ENCODE measurements at places on chromosomes 7 and 10.

DNA sequence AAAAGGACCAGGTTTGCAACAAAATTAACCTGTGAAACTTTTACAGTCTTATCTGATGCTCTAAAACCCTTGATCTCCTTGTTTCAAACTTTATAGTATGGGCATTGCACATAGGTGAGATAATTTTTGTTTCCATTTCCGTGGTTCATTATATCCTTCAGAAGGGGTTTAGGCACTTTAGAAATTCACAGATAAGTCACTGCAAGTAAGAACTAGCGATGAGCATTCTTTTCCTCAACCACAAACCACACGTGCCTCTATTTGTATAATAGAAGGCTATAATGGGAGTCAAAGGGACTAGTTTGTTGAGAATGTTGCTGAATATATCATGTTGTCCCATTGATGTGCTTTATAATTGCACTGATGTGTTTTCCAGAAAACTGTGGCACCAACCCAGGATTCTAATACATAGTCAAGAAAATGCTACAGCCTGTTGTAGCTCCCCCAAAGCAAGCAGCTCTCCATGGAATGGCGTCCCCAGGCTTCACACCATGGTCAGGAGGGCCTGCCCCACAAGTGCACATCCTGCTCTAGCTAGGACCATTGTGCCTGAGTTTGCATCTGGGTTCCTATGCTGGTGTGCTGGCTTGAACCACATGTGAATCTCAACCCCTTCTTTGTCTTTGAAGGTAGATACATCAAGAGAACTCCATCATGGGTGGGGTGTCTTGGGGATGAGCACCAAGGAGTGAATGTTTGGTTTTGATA, 14.0 kb upstream of the ATXN7L1 start:
- no peak for DNase-seq

- DNase-seq, result no peak
These were observed 6.9 kb downstream of the CISD1 start for GRCh38 chr10:58275908-58276307.

DNA sequence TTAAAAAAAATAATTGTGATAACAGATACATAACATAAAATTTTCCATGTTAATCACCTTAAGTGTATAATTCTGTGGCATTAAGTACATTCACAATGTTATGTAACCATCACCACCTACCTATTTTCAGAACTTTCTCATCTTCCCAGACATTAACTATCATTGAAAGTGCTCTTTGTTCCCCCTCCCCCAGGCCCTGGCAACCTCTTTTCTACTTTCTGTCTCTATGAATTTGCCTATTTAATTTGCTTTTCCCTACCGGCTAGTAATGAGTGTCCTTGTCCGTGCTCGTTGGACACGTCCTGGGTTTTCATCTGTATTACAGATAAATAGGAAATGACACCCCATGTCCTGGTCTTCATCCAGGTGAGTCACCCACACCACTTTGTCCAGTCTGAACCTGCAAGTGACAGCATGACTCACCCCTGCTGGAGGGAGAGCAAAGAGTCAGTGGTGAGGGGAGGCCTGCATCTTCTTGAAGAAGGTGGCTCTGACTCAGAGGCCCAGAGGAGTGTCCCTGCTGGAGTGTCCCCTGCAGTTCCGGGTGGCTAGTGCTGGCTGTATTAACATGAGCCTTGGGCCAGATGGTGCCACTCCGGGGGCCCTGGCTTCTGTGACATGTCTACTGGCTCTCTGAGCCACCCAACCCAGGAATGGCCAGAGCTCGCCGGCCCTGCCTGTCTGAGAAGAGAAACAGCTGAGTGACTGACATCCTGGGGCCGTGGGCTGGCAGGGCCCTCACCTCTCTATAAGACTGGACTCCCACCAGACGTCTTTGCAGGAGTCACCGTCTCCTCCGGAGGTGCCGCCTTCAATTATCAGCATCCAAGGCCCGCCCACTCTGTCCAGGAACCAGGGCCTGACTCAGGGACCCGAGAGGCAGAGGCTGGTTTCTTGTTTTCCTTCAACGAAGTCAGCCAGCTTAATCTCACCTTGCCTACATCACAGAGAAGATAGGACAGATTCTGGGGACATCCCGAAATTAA, 503.2 kb upstream of the MKI67 start:
- DNase-seq, result no peak

GRCh38 chr7:12930534-12930933, 243.1 kb downstream of the ARL4A start:
- no peak for DNase-seq

GRCh38 chr7:94179466-94179865, 175.3 kb upstream of the BET1 start:
- no peak for DNase-seq

DNA sequence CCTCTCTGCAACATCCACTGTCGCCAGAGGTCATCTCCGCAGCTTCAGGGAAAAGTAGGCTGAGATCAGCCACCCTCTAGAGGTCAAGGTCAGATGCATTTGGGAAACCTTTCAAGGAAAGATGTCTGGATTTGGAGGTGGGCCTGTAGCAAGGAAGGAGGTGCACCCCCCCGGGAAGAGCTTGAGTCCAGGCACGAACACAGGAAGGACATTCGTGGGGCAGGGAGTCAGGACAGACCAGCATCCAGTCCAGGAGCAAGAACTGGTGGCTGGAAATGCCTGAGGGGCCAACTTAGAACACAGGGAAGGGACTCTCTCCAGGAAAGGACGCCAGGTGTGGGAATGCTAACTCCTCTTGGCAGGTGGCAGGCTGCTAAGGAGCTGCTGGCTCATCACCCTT, 614.1 kb upstream of the MGMT start:
- no peak for DNase-seq

GRCh38 chr7:5457245-5457735, 33.7 kb upstream of the TNRC18 start:
- no peak for DNase-seq

DNA sequence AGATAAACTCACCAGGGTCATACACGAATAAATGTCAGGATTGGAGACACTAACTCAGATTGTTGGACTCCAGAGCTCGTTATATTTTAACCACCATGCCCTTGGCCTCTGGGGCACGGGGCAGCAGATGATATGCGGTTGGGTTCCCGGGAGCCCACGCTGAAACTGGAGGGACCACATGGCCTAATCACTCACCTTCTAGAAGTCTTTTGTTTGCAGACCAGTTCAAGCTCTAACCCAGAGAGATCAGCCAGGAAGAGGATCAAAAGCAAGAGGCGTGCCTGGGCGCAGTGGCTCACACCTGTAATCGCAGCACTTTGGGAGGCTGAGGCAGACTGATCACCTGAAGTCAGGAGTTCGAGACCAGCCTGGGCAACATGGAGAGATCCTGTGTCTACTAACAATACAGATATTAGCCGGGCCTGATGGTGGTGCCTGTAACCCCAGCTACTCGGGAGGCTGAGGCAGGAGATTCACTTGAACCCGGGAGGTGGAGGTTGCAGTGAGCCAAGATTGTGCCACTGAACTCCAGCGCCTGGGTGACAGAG, 42.6 kb upstream of the ECHDC3 start:
- DNase-seq, result no peak

- DNase-seq, result no peak
These were observed 219.7 kb upstream of the PRSS1 start for GRCh38 chr7:142529591-142529990.

DNA sequence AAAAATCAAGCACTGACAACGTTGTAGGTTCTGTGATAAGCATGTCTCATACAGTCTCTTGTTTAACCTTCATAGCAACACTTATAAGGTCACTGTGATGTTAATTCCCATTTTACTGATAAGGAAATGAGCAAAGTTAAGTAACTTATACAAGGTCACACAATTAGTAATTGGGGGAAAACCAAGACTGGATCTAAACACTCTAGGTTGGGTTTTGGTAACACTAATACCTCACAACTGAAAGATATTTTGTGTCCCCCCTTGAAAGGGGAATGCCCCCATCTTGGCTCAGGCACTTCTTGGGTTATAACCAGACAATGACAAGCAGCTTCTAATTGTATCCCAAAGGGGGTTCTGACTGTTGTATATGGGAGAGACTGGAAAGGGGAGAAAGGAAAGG, 36.0 kb upstream of the ABCB4 start:
- DNase-seq, result no peak

DNA sequence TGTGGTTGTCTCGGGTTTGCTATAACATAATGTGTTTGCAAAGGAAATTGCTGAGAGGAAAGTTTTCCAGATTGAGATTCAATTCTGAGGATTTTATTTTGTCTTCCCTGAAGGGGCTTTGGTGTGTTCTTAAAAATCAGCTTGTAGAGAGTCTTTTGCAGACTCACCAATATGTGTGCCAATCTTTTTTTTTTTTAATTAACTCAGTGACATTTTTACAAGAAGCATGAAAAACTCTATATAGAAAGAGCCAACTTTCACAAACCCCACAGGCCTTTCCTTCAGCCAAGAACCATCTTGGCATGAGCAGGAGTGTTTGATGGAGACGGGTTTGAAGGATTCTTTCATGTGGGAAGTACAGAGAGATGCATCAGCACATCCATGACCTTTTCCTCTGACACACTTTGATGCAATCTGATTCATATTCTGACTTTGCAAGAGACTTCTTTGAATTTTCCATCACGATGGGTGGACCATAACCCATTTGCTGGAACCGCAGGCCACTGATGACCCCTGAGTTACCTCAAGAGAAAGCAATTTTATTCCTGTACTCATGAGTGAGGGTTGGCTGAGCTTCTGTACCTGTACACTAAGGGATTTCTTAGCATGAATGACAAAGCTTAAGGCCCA, 892.6 kb downstream of the XPNPEP1 start:
- no peak for DNase-seq

- no peak for DNase-seq
These were observed 2.6 kb downstream of the MUC12 start for GRCh38 chr7:100972002-100972347.

DNA sequence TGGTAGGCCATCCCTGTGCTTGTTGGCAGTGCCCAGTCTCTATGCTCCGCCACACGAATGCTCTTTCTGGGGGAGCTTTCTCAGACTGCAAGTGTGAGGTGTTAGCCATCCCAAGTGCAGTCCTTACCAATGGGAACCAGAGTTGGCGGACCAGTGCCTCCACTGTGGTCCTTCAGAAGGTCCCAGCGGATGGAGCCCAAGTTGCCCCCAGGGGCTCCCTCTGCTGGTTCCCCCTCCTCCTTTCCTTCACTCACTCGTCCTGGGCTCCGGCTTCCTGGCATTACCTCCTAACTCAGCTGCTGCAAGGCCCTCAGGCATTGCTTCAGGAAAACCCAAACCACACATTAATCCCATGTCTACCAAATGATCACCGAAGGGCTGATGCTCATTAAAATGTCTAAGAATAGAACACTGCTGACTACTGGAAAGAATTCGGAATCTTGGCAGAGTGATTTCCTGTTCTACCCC, 139.8 kb downstream of the CUBN start:
- no peak for DNase-seq

- DNase-seq, result no peak
These were observed 676.4 kb upstream of the ANKRD30A start for GRCh38 chr10:36448760-36449691.

- no peak for DNase-seq
These were observed 49.0 kb downstream of the WNT2 start for GRCh38 chr7:117273814-117274225.

DNA sequence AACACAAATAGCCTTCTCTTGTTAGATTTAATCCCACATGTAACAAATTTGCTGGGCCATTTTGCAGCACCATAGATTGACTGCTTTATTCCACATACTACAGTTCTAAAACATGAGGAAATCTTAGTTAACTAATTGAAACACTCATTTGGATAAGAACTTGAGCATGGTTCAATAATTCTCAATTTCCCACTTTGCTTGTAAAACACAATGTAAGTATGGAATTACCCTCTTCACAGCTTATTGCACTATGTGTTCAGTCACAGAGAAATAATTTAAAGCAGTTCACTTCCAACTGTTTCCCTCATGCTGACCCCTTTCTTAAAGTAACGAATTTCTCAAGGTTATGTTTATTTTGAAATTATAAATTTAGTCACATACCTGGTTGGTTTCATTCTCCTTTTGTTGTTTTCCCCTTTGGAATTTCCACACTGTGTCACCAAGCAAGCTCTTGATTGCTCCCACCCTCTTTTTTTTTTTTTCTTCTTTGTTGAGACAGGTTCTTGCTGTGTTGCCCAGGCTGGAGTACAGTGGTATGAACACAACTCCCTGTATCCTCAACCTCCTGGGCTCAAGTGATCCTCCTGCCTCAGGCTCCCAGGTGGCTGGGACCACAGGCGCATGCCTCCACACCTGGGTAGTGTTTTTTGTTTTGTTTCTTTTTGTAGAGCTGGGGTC, 425.4 kb downstream of the EXOC4 start:
- no peak for DNase-seq

DNA sequence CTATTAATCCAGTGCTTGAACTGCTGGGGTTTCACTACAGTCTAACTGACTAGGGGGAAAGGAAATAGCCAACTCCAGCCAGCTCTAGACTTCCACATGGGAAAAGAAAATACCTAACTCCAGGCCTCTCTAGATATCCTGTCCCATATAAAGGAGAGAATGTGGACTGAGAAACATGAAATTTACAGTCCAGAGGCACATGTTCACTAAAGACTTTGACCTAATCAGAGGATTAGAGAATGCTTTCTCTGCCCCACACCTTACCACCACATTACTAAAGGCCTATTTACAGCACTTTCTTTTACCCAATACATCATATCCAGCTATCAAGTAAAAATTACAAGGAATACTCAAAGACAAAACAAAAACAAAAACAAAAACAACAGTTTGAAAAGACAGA, 164.2 kb downstream of the PCLO start:
- no peak for DNase-seq

DNA sequence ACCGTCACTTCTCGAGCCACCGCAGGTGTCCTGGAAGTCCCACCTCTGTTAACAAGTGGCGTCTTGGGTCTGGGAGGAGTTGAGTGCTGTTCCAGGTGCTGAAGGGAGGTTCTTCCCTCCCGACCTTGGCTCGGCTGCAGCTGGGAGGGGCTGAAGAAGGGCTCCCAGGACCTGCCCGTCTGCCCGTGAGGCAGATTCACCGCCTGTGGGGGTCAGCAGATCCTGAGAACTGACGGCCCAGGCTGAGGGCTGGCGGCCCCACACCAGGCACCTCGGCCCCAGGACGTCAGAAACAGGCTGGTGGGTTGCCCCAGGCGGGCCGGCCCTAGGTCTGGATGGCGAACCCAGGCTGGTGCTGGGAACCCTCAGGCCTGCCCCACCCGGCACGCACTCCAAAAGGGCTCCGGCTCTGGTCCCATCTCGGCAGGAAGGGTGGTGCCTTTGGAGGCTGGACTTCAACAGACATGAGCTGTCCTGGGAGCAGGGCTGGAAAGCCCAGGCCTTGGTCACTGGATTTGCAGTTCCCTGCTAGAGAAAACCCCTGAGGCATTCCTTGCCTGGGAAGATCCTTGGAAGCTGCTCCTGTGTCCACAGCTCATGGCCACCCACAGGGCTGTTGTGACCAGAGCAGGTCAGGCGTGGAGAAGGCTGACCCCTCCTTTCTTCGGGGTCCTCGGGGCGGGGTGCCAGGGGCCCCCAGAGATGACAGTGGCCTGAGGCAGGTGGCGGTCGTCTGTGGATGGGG, 42.6 kb upstream of the CFAP46 start:
- no peak for DNase-seq
